ENCODE measurements at places on chromosomes 7 and 10.

DNA sequence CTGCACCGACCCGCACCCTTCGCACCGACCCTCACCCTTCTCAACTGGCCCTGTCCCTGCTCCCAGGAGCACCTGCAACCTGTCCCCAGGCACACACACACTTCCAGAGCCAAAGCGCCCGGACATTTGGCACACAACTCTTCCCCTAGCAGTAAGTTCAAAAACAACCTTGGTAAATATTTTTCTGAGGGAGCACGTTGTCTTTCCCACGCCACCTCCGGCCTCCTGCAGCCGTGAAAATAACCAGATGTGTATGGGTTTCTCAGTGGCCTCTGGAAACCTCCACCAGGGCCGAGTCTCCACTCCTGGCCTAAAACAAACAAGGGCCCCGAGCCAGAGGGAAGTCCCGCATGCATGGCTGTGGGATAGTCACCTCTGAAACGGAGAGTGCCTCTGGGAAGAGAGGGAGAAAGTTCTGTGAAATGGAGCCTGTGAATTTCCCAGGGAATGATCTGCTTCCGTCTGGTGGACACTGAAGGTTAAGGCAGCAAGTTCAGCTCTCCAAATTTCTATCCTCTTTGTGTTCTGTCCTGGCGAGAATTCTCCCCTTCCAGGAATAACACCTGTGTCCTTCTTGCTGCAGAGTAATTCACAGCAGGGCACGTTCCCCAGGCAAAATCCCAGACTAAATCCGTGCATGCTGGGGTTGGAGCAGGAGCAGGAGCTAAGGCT lies 15.8 kb downstream of the PODXL start:
- no peak for DNase-seq

DNA sequence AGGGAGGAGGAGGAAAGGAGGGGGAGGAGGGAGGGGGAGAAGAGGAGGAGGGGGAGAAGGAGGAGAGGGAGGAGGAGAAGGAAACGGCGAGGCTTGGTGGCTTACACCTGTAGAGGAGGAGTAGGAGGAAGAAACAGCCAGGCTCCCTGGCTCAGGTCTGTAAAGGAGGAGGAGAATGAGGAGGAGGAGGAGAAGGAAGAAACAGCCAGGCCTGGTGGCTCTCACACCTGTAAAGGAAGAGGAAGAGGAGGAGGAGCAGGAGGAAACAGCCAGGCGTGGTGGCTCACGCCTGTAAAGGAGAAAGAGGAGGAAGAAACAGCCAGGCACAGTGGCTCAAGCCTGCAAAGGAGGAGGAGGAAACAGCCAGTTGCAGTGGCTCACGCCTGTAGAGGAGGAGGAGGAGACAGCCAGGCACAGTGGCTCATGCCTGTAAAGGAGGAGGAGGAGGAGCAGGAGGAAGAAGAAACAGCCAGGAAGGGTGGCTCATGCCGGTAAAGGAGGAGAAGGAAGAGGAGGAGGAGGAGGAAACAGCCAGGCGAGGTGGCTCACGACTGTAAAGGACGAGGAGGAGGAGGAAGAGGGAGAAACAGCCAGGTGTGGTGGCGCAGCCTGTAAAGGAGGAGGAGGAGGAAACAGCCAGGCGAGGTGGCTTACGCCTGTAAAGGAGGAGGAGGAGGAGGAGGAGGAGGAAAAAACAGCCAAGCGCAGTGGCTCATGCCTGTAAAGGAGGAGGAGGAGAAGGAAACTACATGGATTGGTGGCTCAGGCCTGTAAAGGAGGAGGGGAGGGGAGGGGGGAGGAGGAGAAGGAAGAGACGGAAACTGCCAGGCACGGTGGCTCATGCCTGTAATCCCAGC lies 14.9 kb upstream of the CRCP start:
- peak; percentile 65 for DNase-seq

GRCh38 chr7:120992965-120993494 lies 4.5 kb downstream of the CPED1 start:
- DNase-seq, result no peak

DNA sequence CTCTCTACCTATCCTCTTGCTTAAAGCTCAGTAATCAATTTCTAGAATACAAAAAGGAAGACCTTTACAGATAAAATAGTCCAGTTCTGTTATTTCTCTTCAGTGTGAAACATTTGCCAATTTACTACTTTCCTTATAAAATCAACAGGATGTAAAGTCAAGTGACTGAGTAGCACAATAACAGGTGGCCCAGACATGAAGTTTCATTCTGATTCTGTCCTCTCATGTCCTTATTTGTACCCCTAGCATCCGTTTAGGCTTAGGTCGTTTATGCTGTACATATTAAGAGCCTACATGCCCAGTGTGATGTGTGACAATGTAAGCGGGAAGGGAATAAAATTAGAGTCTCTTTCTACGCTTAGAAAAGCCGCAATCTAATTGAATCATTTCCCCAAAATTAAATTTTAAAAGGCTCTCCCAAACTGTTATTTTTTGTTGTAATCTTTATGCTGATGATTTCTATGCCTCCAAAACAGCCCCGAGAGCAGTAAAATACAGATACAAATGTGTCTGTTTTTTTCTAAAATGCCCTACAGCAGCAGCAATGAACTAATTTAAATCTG lies 29.1 kb downstream of the EPC1 start:
- DNase-seq, result peak; percentile 29

GRCh38 chr7:114130866-114131265 lies 212.1 kb upstream of the PPP1R3A start:
- no peak for DNase-seq

DNA sequence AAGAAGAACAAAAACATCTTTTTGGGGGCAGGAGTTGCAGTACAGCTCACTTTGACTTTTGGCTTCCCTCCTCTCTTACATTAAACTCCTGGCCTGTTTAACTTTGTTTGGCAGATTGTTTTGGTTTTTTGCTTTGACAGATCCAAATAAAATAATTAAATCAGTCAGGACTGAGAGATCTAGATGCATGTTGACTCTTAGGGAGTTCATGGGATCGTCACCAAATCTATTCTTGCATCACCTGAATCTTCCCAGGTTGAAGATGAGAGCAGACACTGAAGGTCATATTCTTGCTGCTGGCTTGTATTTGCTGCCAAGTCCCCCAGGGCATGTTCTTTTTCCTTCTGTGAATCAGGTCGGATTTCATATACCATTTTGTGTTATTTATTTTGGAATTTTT lies 759.4 kb downstream of the CNTNAP2 start:
- no peak for DNase-seq

DNA sequence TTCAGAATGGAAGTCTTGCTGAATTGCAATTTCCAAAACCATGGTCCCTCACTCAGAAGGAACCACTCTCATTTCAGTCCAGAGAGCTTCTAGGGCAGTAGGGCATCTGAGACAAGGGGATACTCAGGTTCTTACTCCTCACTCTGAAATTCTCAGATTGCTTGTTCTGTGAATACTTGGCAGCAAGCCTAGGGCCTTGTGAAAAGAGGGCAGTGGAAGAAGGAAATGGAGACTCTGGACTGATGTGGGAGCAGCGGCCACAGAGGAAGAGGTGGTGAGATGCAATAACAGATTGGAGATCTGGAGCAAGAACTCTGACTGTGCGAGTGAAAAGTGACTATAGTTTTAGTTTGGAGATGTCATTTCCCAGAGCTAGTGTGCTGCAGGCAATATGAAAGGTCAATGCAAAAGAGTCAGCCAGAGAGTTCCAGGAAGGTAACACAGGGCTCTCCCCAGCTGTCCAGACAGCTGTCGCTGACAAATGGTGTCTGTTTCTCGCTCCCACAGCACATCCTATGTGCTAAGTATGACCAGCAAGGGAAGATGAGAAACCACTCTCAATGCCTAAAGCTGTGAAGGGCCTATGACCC lies 291.6 kb upstream of the KIAA1217 start:
- DNase-seq, result no peak

GRCh38 chr7:80934321-80934720 lies 15.5 kb upstream of the SEMA3C start:
- no peak for DNase-seq

GRCh38 chr7:51620706-51621105 lies 304.1 kb upstream of the COBL start:
- no peak for DNase-seq

DNA sequence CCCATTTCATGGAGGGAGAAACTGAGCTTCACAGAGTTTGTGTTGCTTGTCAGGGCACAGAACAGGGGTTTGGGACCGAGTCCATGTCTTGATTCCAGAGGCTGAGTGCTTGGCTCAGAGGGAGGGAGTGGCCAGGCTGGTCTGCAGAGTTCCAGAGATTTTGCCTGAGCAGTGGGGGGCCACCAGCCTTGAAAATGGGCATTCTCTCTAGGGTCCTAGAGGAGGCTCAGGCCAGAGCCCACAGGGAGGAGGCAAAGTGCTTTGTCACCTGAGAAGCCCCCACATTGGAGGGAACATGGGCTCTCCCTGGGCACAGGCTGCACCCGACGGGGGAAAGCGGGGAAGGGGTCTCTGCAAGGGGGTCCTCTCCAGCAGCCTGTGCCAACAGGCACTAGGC lies 51.5 kb downstream of the DOCK1 start:
- no peak for DNase-seq

DNA sequence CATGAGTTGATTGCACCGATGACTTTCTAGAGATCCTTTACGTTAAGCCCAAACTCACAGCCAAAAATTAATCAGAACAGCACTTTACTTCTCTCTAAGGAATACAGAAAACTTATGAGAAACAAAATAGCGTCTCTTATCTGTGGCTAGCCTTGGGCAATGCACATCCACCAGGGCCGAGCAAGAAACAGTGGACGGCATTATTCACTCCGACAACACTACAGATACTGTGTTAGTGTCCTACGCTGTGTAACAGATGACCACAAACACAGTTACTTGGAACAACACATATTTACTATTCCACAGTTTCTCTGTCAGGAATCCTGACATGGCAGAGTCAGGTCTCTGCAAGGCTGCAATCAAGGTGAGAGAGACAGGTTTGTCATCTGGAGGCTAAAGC lies 598.3 kb upstream of the ADARB2 start:
- no peak for DNase-seq

DNA sequence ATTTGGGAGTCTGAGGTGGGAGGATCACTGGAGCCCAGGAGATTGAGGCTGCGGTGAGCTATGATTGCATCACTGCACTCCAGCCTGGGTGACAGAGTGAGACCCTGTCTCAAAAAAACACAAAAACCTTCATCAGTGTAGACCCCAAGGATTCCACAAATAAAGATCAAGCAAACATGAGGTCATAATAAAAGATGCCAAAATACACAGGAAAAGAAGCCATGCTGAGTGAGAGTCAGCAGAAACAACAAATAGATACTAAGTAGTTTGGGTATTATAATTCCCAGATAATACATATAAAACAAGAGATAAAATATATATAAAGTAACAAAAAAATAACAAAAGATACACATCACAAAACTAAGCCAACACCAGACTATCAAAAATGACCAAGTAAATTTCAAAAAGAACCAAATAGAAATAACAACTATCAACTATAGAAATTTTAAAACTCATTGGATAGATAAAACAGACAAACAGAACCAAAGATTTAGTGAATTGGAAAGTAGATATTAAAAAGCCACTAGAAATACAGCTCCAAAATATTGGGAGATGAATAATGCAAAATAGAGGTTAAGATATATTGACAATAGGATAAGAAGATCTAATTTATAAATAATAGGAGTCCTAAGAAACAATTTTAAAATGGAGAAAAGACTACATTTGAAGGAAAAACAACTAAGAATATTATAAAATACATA lies 48.9 kb upstream of the FHIP2A start:
- DNase-seq, result no peak

Measured in CD8-positive, alpha-beta T cell (primary cell).